Endothelial cell (in vitro differentiated cells): ENCODE measurements at places on chromosomes 1 and 21.
A peak's percentile ranks its signal among the peaks of the same experiment; 100 is the strongest.

DNA sequence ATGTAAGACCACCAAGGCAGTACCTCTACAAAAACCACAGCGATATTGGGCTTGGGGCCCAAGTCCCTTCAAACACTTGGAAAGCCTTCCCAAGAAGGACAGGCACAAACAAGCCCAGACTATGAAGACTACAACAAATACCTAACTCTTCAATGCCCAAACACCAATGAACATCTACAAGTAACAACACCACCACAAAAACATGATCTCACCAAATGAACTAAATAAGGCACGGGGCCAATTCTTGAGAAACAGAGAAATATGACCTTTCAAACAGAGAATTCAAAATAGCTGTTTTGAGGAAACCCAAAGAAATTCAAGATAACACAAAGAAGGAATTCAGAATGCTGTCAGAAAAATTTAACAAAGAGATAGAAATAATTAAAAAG is 86.8 kb downstream of the COL24A1 start:
- no peak for DNase-seq

DNA sequence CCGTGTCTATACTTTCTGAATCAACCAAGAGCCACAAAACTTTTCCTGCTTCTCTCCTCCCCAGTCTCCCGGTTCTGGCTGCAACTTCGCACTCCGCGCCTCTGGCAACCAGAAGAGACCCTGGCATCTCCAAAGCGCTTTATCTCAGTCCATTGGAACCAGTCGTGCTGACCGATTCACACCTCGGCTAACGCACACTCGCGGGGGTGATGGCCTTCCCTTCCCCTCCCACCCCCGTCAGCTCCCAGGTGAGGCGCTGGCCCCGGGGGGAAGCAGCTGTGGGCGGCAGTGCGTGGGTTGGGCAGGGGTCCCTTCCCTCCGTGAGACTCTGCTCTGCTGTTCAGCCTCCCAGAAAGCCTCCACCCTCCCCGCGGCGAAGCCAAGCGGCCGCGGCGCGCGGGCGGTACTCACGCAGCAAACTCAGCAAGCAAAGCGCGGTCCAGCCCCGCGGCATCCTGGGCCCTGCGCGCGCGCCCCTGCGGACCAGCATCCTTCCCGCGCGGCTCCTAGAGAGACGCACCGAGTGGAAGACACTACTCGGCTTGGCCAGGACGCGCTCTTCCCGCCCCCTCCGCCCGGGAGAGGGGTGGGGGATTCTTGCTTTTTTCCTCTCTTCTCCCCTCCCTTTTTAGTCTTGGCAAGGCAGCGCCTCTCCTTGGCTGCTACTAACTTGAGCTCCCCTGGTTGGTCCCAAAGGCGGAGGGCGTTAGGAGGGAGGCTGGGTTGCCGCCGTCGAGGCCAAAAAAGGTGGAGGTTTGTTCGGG is at the start of gene CD34:
Gene CD34, minus strand, starts transcription at position 535 of the 764 bp plus-strand sequence. Its CDS starts 45 bp downstream, at position 490.
- DNase-seq: peak; percentile 59

DNA sequence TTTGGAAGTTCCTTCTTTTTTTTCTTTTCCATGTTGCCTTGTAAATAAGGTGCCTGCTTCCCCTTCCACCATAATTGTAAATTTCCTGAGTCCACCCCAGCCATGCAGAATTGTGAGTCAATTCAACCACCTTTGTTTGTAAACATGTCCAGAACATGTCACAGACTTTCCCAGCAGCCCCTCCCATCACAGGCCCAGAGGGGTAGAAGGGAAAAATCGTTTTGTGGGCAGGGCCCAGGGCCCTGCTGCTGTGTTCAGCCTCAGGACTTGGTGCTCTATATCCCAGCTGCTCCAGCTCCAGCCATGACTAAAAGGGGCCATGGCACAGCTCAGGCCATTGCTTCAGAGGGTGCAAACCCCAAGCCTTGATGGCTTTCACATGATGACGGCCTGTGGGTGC is 384.6 kb upstream of the NCAM2 start:
- no peak for DNase-seq

- DNase-seq: no peak
Measured at GRCh38 chr1:87250336-87250735, 78.3 kb upstream of the LMO4 start.

- no peak for DNase-seq
Measured at GRCh38 chr1:238485057-238485911, 594.6 kb upstream of the ZP4 start.

- DNase-seq: no peak
Measured at GRCh38 chr1:52976183-52977035, 49.3 kb downstream of the SCP2 start.
